ENCODE measurements at places on chromosomes 2 and 18.

DNA sequence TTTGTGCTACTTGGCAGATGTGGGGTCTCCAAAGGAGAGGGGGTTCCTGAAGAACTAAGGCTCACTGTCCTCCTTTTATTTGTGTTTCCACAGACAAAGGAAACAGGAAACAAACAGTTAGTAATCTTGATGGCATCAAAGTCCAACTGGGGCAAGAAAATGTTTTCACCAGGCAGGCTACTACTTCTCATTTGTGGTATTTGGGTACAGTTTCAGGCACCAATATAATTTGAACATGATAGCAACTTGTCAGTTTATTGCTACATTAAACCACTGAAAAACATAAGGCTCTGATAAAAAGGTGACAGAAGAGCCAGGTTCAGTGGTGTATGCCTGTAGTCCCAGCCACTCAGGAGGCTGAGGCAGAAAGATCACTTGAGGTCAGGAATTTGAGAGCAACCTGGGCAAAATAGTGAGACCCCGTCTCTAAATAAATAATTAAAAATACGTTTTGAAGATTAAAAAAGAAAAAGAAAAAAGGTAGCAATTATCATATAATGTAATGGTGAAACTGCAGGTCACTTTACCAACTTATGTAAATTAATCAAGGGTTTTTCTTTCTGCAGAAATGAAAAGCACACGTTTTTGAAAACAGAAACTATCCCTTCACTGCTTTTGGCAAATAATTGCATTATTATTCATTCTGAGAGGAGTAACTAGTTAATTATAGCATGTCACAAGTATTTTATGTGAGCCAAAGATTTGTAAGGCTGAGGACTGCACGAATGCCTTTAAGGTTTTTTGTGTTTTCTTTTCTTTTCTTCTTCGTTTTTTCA lies 157.5 kb upstream of the CAVIN2 start:
- no peak for DNase-seq

GRCh38 chr2:96274355-96275056 lies 8.5 kb downstream of the CIAO1 start:
- DNase-seq = no peak

GRCh38 chr2:168053676-168054075 lies 193.7 kb downstream of the STK39 start:
- no peak for DNase-seq

- no peak for DNase-seq
Measured at GRCh38 chr2:239832490-239833268, 192.5 kb downstream of the NDUFA10 start.

GRCh38 chr2:236959036-236959435 lies 126.7 kb upstream of the COPS8 start:
- DNase-seq = no peak

- DNase-seq = no peak
Measured at GRCh38 chr2:238875101-238875470, 27.2 kb downstream of the TWIST2 start.

DNA sequence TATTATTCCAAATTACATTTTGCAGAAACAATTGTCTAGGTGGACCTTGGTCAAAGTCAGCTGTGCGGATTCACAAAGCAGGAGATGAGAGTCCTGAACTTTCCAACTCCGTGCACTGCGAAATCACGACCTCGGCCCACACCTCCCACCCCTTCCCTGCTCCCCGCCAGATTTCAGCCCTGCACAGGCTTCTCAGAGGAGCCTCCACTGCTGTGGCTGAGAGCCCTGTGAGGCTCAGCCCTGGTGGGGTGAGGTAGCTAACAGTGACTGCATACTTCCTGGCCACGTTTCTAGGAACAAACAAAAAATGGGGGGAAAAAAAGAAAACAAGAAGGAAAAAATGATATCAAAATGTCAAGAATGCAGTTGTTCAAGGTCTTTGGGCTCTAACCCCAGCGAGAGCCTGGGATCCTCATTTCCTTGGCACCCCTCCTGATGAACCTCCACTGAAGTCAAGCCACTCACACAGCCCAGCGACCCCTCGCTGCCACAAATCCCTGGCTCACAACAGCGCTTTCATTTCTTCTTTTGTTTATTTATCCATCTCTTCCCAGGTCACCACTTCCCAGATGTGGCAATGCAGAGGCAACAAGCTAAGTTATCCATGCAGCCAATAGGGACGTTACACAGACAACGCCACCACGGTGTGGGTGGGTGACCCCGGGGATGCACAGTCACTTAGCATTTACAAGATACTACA lies 729.7 kb upstream of the ID2 start:
- DNase-seq = no peak

DNA sequence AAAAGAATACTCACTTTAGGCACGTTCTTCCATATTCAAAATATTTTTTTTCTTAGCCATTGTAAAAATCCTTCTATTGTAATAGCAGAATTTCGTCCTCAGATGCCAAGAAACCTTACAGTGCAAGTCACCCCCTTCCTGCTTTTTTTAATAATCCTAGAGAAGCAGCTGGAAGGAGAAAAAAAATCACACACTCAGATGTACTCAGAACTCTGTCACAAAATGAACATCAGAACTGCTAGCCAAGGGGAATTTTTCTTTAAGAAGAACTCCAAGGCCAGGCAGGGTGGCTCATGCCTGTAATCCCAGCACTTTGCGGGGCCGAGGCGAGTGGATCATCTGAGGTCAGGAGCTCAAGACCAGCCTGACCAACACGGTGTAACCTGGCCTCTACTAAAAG lies 127.3 kb upstream of the SPATS2L start:
- DNase-seq = no peak

DNA sequence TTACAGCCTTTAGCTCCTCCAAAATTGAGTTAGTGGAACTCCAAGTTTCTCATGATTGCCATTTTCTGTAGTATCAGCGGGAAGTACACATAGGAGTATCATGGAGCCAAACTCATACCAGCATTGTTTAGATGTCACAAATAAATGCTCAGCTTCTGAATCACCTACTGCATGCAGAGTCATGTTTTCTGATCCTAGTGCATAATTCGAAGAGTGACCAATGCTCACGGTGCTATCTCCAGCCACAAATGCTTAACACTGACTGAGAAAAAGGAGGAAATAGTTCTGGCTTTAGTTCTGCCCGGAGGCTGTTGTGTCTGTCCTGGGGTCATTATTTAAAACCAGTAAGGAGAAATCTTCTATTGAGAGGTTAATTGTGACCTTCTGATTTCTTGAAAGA lies 45.4 kb upstream of the LRATD1 start:
- DNase-seq = no peak

DNA sequence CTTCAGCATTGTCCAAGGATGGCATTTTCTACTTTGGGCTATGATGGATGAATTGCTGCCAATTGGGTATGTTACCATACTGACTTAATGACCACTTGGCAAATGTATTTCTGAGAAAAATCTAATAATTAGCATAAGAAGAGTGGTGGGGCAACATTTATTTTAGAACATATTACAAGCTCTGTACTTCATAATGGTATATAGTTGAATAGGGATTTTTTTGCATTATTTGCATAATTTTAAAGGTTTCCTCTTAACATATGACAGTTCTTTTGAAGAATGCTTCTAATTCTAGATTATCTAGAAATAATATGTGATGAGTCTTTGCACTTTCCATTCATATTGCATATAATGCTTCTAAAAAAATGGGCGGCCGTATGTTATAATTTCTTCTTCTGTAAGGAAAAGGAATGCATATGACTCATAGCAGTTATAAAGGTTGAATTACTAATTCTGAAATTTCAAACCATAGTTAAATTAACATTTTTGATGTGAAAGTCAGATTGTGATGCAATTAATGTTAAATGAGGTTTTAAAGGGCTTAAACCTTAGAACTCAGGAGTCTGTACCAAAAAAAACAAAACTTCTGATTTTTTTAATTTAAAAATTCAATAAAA lies 1652.3 kb upstream of the SLC39A10 start:
- no peak for DNase-seq

DNA sequence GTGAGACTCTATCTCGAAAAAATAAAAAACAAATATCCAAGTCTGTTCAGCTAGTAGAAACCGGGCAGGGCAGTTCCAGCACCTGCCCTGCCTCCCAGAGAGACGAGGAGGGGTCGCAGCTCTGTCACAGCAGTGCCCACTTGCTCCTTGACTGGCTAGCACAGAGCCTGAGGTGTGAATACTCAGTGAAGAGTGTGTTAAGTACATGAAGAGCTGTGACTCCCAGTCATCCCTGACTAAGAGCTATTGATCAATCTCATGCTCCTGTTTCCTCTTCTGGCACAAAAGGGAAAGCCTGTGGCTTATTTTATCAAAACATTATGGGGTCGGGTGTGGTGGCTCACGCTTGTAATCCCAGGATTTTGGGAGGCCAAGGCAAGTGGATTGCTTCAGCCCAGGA lies 83.0 kb upstream of the FZD7 start:
- no peak for DNase-seq

GRCh38 chr2:98608962-98609604 lies 694 bp downstream of the UNC50 start:
- no peak for DNase-seq

DNA sequence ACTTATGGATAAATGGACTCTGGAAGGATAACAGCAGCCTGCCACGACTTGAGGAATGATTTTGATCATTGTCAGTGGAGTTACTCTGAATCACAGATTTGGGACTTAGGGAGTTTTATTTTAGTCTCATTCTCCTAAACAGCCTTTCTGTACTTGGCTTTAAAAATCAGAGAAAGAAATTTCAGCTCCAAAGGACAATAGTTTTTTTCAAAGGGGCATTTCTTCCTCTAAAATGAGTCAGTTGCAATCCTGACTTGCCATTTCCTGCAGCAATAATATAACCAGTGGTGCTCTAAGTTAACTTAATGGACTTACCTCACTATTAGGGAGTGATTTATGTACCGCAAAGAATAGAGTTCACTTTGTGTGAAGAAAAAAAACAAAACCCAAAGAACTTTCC lies 35.1 kb upstream of the MTX2 start:
- DNase-seq = no peak

- DNase-seq = no peak
Measured at GRCh38 chr2:13652531-13653313, 936.0 kb downstream of the TRIB2 start.

All from NCI-H1436 (cell line).